ENCODE measurements at places on chromosomes 1 and 21. TPM values are rescaled to one million over a fixed set of nuclear protein-coding genes. Genes with fewer than 3 reads are reported as not detected.
A peak's percentile ranks its signal among the peaks of the same experiment; 100 is the strongest.

- H3K4me3 ChIP-seq, result no peak overlapping the region
- no peak overlapping the region for H3K27ac ChIP-seq
- H3K4me1 ChIP-seq, result no peaks in the 10 kb centered on the region
- no peaks in the 10 kb centered on the region for H3K27me3 ChIP-seq
- H3K36me3 ChIP-seq, result no peaks in the 10 kb centered on the region
- no peak for DNase-seq
Measured at GRCh38 chr1:115677182-115677555, 35.4 kb downstream of the VANGL1 start.

GRCh38 chr1:18934205-18935000 is 22.1 kb downstream of the IFFO2 start:
- H3K27ac ChIP-seq, result no peak overlapping the region
- H3K4me1 ChIP-seq, result no peaks in the 10 kb centered on the region
- DNase-seq, result no peak
- no peaks in the 10 kb centered on the region for H3K36me3 ChIP-seq
- no peak overlapping the region for H3K4me3 ChIP-seq
- H3K27me3 ChIP-seq, result no peaks in the 10 kb centered on the region

DNA sequence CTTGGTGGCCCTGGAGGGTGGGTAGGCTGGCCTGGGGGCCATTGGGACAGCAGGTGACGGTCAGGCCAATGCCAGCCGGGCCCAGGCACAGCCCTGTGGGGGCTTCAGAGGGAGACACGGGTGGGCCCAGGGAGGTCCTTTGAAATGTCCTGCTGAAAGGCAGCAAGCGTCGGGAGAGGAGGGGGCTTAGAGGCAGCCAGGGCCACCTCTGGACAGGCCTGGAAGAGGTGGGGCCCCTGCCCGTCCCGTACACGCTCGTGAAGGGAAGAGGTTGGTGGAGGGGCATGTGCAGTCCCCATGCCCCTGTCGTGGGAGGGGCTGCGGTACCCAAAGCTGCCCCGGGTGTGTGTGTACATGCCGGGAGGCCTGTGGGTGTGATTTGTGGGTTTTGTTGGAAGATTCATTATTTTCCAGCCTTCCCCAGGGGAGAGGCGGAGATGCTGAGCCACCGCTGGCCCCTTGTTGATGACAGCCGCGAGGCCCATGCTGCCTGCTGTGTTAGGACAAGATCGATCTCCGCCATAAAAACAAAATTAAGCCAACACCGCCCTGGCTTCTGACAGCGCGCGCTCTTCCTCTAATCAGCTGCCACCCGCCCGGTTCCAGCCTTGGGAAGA is 3.4 kb upstream of the PLCH2 start:
- no peaks in the 10 kb centered on the region for H3K27me3 ChIP-seq
- no peak overlapping the region for H3K27ac ChIP-seq
- H3K36me3 ChIP-seq, result no peaks in the 10 kb centered on the region
- no peak for DNase-seq
- no peak overlapping the region for H3K4me3 ChIP-seq

GRCh38 chr1:105865546-105865945 is 1190.9 kb upstream of the PRMT6 start:
- no peaks in the 10 kb centered on the region for H3K4me1 ChIP-seq
- H3K36me3 ChIP-seq, result no peaks in the 10 kb centered on the region
- H3K27me3 ChIP-seq, result no peaks in the 10 kb centered on the region
- no peak overlapping the region for H3K4me3 ChIP-seq
- H3K27ac ChIP-seq, result no peak overlapping the region
- DNase-seq, result no peak

The RRP15 gene
- 16.3 TPM for total RNA-seq

DNA sequence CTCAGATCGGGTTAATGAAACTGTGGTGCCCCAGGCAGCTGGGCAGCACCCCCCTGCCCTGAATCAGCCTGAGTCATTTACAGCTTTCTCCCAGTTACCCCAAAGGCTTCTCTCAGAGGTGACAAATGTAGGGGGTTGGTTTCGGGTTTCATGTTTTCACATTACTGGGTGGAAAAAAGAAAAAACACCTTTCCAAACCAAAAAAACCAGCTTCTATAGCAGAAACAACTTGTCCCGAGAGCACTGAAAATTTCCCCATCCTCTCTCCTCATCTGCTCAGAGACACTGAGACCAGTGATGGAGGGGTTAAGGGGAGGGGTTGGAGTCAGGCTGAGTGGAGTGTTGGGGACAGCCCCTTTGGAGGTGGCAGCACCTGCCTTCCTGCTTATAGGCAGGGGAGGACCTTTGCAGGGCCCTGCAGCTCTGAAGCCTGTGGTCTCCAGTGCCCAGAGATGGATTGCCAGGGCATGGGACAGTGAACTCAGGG is 15.6 kb downstream of the UTP11 start:
- H3K27me3 ChIP-seq, result no peaks in the 10 kb centered on the region
- H3K36me3 ChIP-seq, result peaks cover 6% of the 10 kb centered on the region
- DNase-seq, result no peak
- no peak overlapping the region for H3K27ac ChIP-seq

GRCh38 chr1:110872745-110873720 is at the start of gene CD53:
TSS of gene CD53 (plus strand) at chr1:110873148. CDS start at chr1:110891409, 18,261 bp downstream.
- H3K36me3 ChIP-seq, result no peaks in the 10 kb centered on the region
- H3K4me1 ChIP-seq, result no peaks in the 10 kb centered on the region
- no peak within 1 kb of the TSS for H3K27ac ChIP-seq
- DNase-seq, result no peak

The NBPF26 gene
- total RNA-seq, result 44.1 TPM

DNA sequence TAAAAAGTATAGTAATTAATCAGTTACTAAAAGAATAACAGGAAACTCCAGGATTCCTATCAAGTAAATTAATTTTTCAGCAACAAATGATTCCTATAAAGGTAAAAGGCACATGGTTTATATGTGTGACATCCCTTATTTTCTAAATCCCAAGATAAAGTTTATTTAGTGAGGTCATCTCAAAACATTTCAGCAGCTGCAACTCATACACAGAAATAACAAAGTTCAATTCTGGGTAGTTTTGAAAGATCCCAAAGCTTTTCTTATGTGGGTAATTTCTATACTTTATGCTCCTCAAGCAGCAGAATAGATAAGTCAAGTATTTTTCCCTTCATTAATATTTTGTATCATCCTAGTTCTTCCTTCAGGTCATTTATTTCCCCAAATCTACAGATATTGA is 117.7 kb downstream of the EIF4G3 start:
- H3K36me3 ChIP-seq, result no peaks in the 10 kb centered on the region
- no peak overlapping the region for H3K27ac ChIP-seq
- no peaks in the 10 kb centered on the region for H3K4me1 ChIP-seq
- no peak overlapping the region for H3K4me3 ChIP-seq
- no peaks in the 10 kb centered on the region for H3K27me3 ChIP-seq

GRCh38 chr1:66464802-66465201 is 69.2 kb upstream of the SGIP1 start:
- H3K27me3 ChIP-seq, result no peaks in the 10 kb centered on the region
- no peak overlapping the region for H3K27ac ChIP-seq
- peaks cover 2% of the 10 kb centered on the region for H3K4me1 ChIP-seq
- no peak overlapping the region for H3K4me3 ChIP-seq
- peak; percentile 42 for DNase-seq

- H3K4me3 ChIP-seq, result no peak overlapping the region
- no peaks in the 10 kb centered on the region for H3K27me3 ChIP-seq
- H3K36me3 ChIP-seq, result no peaks in the 10 kb centered on the region
- H3K27ac ChIP-seq, result no peak overlapping the region
- no peak for DNase-seq
Measured at GRCh38 chr21:35197992-35198431, 148.9 kb upstream of the RUNX1 start.

The AADACL4 gene
- total RNA-seq, result not detected

DNA sequence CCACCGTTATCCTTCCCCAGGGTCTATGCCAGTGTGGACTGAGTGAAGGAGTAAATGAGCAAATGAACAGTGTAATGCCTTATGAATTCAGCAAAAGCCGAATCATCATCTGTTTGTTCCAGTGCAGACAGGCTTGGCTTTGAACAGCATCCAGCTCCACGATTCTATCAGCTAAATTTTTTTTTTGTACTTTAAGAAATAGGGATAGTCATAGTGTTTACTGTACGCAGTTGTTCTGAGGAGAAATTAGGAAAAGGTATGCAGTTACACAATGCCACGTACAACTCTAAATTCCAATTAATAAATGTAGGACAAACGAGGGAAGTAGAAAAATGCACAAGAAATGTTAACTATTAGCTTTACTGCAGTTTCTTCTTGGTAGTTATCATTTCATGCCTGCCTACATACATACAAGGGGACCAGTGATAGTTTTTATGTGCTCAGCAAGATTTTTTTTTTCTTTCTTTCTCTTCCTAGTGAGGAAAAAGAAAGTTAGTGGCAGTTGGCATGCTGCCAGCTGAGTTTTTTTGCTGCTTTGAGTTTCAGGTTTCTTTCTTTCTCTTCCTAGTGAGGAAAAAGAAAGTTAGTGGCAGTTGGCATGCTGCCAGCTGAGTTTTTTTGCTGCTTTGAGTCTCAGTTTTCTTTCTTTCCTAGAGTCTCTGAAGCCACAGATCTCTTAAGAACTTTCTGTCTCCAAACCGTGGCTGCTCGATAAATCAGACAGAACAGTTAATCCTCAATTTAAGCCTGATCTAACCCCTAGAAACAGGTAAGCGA is at the start of gene IFI44L:
IFI44L (plus strand) TSS at position 646 of the 777 bp plus-strand sequence. CDS start 7,468 bp downstream, outside the sequence.
- H3K36me3 ChIP-seq, result no peaks in the 10 kb centered on the region
- H3K27ac ChIP-seq, result no peak within 1 kb of the TSS
- peak within 1 kb of the TSS; percentile 4 for H3K4me3 ChIP-seq

DNA sequence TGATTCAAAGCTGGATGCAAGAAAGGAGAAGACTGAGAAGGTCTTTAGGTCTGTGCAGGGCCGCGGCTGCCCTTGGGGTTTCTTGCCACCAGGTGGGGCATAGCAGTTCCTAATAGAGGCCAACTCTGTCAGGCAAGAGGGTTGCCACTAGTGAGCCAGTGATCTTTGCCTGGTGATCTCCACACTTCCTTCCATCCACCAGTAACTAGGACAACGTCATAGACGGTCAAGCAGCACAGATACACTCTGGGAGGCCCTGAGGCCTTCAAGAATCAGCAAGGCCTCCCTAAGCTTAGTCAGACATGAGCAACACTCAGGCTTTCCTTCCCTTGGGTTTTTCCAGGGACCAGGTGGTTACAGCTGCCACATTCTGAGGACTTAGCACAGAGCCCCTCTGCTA is 32.9 kb upstream of the ATP2B4 start:
- H3K27me3 ChIP-seq, result no peaks in the 10 kb centered on the region
- no peak overlapping the region for H3K27ac ChIP-seq
- no peaks in the 10 kb centered on the region for H3K4me1 ChIP-seq
- no peak for DNase-seq
- H3K36me3 ChIP-seq, result no peaks in the 10 kb centered on the region

The GPR157 gene
- total RNA-seq, result 7.9 TPM

DNA sequence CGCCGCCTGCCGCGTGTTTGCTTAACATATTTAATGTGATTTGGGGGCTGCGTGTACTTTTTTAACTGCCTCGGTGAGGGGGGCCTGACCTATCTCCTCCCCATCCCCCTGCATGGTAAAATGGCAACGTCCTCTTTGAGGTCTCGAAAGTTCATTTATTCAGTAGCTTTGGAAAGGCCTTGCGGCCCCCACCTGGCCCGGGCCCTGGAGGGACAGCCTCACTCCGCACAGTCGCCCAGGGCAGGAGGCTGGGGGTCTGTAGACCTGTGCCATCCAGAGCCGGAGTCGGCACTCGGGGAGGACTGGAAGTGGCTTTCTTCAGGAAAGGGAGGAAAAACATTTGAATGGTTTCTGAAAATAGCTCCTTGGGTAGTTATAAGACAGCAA is 38.0 kb upstream of the ACTRT2 start:
- no peaks in the 10 kb centered on the region for H3K27me3 ChIP-seq
- H3K27ac ChIP-seq, result no peak overlapping the region
- DNase-seq, result no peak
- no peaks in the 10 kb centered on the region for H3K36me3 ChIP-seq

The KRTAP11-1 gene
- total RNA-seq, result not detected

- DNase-seq, result no peak
- H3K27ac ChIP-seq, result no peak overlapping the region
- H3K27me3 ChIP-seq, result no peaks in the 10 kb centered on the region
- H3K36me3 ChIP-seq, result no peaks in the 10 kb centered on the region
- H3K4me3 ChIP-seq, result no peak overlapping the region
Measured at GRCh38 chr1:78168306-78168705, 122.5 kb downstream of the GIPC2 start.
